Stimulated activated CD4-positive, alpha-beta T cell treated with anti-CD3 and anti-CD28 coated beads, Interleukin-1b, Interleukin-23, amount 100 ng/mL, for 4 hours (primary cell): ENCODE measurements at places on chromosomes 7 and 10.

DNA sequence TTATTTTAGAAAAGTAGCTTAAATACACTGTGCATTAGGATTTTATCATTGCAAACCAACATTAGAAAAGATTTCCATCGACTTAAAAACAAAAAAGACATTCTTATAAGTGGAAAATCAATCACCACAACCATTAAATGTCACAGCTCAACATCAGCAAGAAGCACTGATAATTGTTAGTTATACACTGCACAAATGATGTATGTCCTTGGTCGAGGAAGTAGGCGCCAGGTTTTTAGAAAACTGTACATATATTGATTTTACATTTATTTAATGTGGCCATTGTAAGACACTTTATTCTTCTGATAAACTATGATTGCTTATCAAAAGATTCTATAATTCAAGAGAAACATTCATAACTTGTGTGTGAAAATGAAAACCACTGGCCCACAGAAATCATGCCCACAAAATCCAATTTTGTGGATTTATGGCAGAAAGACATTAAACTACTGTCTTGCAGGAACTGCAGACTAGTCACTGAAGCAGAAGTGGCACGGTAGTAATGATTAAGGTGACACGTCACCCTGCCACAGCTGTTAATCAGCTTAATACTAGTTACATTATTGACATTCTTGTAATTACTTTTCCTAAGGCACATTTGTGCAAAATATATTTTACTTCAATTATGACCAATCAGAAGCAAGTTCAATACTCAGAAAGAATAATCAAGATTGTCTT is 79.4 kb downstream of the VPS41 start:
- DNase-seq: no peak

DNA sequence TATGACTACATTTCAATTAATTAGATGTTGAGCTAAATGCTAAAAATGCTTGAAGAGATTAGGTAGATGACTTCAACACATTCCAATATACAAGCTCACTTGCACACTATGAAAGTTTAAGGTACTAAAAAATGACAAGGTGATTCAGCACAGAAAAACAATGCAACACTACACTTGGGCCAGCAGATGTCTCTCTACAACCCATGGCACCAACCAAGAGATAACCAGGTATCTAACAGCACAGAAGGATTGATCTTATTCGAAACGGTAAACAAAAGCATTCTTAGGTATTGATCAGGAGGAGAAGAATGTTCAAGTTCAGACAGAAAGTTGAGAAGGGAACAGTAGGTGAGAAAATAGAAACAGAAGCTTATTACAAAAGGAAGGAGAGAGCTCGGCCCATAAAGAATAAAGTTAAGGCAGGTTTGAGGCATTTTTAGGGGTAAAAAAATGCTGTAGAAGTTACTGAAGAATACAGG is 248.2 kb upstream of the KLF14 start:
- DNase-seq: no peak

GRCh38 chr7:79290841-79291497 is 162.5 kb downstream of the MAGI2 start:
- no peak for DNase-seq

GRCh38 chr7:142359694-142360279 is 101.9 kb upstream of the PRSS58 start:
- DNase-seq: no peak

DNA sequence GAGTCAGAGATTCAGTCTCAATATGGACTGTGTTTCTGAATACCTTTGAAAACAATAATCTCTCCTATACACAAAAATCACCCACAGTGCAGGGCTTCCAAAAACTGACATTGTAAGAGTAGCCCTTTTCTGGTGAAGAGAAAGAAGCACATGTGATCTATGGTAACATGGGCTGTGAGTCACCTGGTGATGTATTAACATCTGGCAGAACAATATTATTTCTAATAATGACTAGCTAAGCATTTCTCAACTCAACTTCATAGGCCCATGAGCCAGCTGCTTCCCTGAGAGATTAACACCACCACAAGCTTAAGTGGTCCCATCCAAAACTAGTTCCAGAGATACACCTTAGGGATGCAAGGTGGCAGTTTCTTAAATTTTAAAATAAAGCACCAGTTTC is 331.0 kb upstream of the NRP1 start:
- no peak for DNase-seq
